Hepatocyte (in vitro differentiated cells): ENCODE measurements at places on chromosomes 5 and 9. TPM values are rescaled to one million over a fixed set of nuclear protein-coding genes. Genes with fewer than 3 reads are reported as not detected.

Gene SIGMAR1
- total RNA-seq, result 126 and 141 TPM in 2 replicates

Gene RNF183
- total RNA-seq, result 0.43 and 3.9 TPM in 2 replicates

GRCh38 chr5:56699538-56699937 is 115.8 kb upstream of the MAP3K1 start:
- no peak for DNase-seq

DNA sequence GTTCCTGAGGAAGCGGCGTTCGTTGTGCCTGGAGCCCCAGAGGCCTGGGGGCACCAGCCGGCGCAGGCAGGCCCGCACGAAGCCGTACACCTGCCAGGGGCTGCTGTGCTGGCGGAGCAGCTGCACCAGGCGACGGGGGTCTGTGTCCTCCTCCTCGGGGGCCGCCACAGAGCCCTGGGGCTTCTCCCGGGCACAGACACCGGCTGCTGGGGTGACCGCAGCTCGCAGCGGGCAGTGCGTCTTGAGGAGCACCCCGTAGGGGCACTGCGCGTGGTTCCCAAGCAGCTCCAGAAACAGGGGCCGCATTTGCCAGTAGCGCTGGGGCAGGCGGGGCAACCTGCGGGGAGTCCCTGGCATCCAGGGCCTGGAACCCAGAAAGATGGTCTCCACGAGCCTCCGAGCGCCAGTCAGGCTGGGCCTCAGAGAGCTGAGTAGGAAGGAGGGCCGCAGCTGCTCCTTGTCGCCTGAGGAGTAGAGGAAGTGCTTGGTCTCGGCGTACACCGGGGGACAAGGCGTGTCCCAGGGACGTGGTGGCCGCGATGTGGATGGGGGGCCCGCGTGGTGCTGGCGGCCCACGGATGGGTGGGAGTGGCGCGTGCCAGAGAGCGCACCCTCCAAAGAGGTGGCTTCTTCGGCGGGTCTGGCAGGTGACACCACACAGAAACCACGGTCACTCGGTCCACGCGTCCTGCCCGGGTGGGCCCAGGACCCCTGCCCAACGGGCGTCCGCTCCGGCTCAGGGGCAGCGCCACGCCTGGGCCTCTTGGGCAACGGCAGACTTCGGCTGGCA is 1.3 kb downstream of the TERT start:
- DNase-seq, result peak; percentile 2

Gene F2RL2
- 2.3 and 2.6 TPM in 2 replicates for total RNA-seq

Gene FGF18
- total RNA-seq, result 1.00 and 2.2 TPM in 2 replicates

- DNase-seq, result no peak
Measured at GRCh38 chr9:24459953-24460352, 85.7 kb downstream of the IZUMO3 start.

Gene MATR3
- 346 and 355 TPM in 2 replicates for total RNA-seq

- no peak for DNase-seq
Measured at GRCh38 chr5:155046591-155046990, 33.0 kb downstream of the KIF4B start.

Gene GABRA6
- not detected in 2 replicates for total RNA-seq

Gene ACOT12
- total RNA-seq, result 9.6 and 10.2 TPM in 2 replicates

- DNase-seq, result no peak
Measured at GRCh38 chr5:61801174-61801573, 469.1 kb downstream of the ZSWIM6 start.

Gene HSPA5
- total RNA-seq, result 239 and 246 TPM in 2 replicates

- no peak for DNase-seq
Measured at GRCh38 chr5:176765687-176766086, 44.7 kb upstream of the UNC5A start.

DNA sequence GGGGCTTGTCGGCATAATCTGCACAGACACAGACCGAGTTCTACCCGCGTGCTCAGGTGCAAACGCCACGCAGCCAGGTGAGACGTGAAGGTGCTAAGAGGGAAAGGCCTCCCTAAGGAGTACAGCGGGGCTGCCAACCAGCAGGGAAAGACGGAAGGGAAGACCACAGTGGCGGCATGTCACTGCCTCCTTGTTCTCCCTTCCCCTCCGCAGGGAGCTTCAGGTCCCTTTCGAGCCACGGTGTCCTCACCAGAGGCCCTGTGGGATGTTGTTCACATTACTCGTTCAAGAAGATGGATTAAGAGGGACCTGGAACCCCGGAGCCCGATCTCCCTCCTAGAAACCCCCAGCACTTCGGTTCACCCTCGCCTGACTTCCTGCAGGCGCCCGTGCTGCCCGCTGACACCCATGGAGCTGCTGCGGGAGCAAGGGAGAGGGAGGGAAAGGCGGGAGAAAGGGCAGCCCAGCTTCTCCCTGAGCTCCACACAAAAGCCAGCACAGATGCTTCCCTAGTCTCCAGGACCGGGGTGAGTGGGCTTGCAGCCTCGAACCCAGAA is 686 bp downstream of the BRD9 start:
- peak; percentile 38 for DNase-seq
